ENCODE measurements at places on chromosomes 16 and 17.
A peak's percentile ranks its signal among the peaks of the same experiment; 100 is the strongest.

GRCh38 chr17:71921796-71922195, 199.0 kb upstream of the SOX9 start:
- DNase-seq, result no peak

GRCh38 chr17:30476726-30477082, 504 bp upstream of the GOSR1 start:
- DNase-seq, result peak; percentile 61

GRCh38 chr17:40588552-40588951, 23.3 kb upstream of the CCR7 start:
- DNase-seq, result no peak

DNA sequence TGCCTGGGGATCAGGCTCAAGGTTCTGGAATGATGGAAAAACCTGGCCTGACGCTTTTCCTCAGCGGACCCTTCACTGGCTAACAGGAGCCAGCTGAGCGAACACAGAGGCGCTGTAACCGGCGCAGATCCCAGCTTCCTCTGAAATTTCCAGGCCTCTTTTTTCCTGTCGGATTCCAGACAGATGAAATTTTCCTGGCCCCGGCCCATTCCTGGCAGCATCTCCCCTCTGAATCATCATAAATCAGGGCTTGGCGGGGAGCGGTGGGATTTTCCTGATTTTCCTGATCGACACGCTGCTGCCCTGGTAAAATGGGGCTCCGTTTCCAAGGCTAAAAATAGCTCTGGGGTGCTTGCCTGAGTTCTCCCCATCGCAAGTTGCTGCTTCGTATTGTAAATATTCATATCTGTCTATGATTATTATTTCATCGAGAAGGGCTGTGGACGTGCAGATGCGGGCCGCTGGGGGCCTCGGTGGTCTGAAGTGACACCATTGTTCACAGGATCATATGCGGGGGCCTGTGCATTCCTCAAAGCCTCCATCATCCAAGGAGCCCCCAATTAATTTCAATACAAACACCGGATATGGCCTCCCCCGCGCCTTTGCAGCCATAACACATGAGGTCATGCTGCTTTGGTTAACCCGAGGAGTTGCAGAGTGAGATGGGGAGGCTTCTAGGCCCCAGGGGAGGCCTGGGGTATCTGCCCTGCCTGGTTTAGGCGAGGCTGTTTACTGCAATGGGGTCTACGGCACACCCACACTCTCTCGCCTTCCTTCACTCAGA, 45.8 kb upstream of the ETV4 start:
- DNase-seq, result no peak

DNA sequence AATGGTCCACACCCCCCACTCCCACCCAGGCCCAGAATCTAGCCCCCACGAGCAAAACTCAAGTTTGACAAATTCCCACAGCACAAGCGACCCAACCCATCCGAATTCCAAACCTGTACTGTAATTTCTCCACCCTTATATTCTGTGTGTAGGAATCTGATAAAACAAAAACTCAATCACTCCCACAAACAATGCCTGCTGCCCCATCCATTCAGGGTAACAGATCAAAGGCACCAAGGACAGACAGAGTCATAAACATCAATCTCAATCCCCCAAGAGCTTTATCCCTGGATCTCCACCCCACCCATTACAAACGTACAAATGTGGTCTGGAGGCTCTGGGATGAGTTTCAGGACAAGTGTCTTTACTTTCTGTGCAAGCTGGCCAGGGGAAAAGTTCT, 157.8 kb downstream of the AXIN2 start:
- DNase-seq, result no peak

- no peak for DNase-seq
Observed at GRCh38 chr16:73143576-73144422, 95.9 kb upstream of the ZFHX3 start.

DNA sequence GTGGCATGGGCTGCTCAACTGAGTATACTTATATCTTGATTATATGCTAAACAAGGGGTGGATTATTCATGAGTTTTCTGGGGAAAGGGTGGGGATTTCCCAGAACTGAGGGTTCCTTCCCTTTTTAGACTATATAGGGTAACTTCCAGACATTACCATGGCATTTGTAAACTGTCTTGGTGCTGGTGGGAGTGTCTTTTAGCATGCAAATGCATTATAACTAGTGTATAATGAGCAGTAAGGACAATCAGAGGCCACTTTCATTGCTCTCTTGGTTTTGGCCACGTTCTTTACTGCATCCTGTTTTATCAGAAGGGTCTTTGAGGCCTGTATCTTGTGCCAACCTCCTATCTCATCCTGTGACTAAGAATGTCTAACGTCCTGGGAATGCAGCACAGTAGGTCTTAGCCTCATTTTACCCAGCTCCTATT, 12.0 kb downstream of the PRR11 start:
- no peak for DNase-seq

DNA sequence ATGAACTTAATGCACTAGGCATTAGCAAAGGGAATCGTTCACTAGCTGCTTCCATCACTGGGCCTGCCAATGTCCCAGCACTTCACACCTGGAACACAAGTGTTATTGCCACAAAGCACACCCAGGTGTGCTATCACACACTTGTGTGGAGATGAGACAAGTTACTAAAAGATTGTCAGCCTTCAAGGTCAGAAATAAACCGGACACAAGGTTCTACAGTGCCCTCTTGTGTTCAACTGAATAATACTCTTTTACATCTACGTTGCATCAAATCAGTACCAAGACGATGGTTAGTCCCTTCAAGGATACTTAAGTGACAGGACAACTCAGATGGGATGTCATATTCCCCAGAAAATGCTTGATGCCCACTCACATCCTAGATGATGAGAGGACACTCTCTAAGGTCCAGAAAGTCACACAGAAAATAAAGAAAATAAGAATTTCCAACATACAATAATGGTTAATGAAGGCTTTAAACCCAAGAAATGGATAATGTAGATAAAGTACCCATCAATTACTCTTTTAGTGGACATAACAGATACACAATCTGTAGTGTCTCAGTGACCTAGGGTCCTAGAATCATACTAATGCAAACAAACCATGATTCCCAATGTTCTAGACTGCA, 16.4 kb upstream of the GLG1 start:
- DNase-seq, result peak; percentile 60

DNA sequence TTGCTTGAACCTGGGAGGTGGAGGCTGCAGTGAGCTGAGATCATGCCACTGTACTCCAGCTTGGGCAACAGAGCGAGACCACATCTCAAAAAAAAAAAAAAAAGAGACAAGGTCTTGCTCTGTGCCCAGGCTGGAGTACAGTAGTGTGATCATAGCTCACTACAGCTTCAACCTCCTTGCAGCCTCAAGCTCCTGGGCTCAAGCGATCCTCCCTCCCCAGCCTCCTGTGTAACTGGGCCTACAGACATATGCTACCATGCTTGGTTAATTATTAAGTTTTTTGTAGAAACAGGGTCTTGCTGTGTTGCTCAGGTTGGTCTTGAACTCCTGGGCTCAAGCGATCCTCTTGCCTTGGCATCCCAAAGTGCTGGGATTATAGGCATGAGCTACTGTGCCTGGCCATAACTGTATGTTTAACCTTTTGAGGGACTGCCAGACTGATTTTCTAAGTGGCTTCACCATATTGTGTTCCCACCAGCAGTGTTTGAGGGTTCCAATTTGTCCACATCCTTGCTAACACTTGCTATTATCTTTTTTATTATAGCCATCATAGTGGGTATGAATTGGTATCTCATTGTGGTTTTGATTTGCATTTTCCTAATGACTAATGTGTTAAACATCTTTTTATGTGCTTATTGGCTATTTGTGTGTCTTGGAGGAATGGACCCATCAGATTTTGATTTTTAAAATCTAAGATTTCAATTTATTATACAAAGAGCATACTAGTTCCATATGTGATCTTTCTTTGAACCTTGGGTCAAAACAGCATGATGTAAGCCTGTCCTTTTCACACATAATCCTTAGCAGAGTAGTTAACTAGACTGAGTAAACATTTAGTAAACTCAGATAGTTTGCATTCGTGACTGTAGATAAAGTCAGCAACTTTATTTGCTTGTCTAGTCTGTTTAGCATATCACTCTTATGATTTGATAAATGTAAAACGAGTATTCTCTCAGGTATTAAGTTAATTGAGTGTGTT, 38.1 kb upstream of the KPNB1 start:
- DNase-seq, result no peak

DNA sequence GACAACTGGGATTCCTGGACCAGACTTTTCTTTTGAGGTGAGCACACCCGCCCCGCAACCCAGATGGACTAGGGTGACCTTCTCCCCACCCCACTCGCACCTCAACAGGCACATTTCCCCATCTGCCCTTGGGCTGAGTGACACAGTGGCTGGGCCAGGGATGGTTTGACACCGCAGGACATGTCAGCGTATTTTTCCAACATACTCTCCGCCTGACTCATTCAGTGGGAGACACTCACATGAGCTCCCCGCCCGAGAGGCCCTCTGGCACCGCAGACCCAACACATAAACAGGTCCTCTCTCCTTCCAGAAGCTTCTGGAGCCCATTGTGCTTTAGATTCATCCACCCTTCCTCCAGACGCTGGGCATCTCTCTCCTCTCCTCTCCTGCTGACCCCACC, 69.4 kb downstream of the ZDHHC7 start:
- no peak for DNase-seq

DNA sequence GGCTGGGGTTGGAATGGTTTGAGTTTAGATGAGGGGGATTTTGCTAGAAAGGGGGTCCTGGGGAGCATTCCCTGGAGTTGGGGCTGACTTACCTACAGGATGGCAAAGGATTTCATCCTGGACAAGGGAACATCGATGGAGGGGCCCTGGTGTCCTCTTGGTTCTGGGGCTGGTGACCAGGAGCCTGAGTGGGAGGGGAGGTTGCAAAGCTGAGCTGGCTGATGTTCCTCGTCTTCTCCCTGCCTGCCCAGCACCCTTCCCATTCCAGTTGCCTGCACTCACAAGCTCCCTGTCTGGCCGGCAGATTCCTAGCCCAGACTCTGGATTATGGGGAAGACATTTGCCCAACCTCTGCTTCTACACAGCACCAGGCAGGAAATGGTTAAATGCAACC, 37.2 kb downstream of the ITGAE start:
- DNase-seq, result no peak

DNA sequence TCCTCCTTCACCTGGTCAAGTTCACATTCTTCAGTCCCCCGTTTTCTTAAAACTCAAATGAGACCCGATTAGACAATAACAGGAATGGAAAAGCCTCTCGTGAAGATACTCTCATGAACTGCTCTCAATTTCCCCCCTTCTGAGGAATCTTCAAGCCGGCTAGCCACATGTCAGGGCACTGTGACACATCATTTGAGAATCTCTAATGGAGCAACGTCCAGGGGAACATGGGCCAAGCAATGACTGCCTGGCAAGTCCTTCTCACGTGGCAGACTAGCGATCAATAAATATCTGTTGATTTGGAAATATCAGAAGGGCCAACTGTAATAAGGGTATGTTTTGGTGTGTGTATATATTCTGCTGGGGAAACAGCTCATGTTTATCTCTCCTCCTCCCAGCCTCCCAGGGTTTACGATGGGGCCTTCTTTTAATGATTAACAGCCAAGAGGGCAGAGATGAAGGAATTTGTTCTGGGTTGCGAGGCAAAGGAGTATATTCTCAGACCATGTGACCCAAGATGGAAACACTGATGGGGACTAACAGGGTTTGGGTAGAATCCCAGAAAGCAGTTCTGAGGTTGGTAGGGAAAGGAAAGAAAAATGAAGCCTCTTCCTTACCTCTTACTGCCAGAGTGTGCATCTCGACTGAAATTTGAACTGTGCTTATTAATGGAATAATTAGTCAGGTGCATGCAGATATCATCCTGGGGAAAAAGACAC, 21.4 kb downstream of the TTLL6 start:
- no peak for DNase-seq

DNA sequence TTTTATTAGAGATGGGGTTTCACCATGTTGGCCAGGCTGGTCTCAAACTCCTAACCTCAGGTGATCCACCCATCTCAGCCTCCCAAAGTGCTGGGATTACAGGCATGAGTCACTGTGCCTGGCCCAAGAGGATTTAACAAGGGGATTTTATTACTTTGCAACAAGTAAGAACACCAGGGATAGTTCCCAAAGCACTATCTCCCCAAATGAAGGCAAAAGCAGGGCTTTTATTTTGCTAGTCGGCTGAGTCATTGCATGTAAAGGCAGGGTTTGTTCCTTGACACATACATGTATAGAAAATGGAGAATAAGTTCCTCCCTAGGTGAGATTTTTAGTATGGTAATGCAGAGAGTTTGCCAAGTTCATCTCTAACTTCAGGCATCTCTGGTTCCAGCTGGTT, 24.0 kb downstream of the REXO5 start:
- no peak for DNase-seq

DNA sequence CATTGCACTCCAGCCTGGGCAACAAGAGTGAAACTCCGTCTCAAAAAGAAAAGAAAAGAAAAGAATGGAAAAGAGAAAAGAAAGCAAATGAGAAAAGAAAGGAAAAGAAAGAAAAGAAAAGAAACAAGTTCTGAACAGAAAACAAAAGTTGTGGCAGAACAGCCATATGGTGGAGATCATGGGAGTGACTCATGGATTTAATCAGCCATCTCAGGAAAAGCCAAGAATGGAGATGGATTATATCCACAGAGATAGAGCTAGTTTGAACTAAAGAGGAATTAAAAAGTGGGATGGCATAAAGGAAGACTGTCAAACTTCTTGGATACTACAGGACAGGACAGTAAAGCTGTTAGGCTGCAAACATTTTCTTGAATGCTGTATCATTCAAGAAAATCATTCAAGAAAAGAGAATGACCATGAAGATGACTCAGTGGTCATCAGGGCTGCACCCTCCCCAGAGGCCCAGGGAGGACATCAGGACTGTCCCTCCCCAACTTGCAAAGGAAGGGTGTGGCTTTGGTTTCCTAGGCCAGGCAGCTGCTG, 120.6 kb downstream of the USP22 start:
- peak; percentile 68 for DNase-seq

DNA sequence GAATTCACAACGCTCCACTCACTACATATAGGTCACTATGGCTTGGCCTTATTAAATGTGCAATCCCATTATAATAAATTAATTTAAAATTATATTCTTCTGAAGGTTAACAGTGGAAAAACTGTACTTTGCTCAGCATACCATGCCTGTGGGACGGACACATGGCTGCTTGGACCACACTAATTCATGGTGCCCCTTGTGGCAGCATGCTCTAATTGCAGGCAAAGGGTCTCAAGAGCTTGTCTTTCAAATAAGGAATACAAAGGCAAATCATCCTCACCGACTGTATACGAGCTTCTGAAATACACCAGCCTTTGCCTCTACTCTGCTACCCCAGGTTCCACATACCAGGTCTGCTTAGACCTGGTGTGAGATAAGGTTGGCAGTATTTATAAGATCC, 11.7 kb downstream of the SMPD3 start:
- peak; percentile 62 for DNase-seq

DNA sequence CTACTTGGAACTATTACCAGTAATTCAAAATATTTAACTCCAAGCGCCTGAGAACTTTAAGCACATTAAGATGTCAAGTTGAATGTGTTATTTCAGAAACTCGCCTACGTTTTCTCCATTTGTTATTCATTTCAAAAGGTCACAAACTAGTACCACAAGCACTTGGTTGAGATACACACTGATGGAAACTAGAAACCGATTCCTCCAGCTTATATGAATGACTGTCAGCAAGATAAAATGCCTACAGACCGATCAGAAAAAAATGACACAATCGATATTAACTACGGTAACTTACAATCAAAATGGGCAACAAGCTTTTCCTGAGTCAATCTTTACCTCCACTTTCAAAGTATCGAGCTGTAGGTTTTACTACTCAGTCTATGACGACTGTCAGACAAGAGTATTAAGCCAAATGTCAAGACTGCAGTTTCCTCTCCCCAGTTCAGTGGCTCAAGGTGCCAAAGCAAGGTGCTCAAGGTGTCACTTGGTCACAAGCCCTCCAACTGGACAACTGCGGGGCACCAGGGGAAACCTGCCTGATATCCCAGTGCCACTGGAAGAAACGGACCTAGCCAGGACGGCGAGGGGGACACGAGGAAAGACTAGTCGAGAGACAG, 678 bp downstream of the SRP68 start:
- no peak for DNase-seq
